ENCODE measurements at places on chromosomes 3 and 15. TPM values are rescaled to one million over a fixed set of nuclear protein-coding genes. Genes with fewer than 3 reads are reported as not detected.

GRCh38 chr15:88834211-88834812 is 31.1 kb downstream of the ACAN start:
- no peak for DNase-seq

Gene XCR1
- not detected for total RNA-seq

DNA sequence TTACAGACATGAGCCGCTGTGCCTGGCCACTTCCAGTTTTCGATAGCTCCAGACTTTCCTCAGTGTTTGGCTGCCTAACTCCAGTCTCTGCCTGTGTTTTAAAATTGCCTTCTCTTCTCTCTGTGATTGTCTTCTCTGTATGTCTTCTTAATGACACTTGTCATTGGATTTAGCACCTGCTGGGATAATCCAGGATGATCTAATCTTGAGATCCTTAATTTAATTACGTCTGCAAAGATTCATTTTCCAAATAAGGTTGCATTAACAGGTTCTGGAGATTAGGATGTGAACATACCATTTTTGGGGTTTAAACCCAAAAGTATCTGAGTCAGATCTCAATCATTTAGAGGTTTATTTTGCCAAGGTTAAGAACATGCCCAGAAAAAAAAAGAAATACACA is 222.2 kb upstream of the PDZRN3 start:
- no peak for DNase-seq

Gene SCAP
- total RNA-seq: 92.3 TPM

- DNase-seq: no peak
Measured at GRCh38 chr15:96354731-96355567, 24.4 kb downstream of the NR2F2 start.

GRCh38 chr3:65026151-65026550 is 338.4 kb upstream of the ADAMTS9 start:
- no peak for DNase-seq

DNA sequence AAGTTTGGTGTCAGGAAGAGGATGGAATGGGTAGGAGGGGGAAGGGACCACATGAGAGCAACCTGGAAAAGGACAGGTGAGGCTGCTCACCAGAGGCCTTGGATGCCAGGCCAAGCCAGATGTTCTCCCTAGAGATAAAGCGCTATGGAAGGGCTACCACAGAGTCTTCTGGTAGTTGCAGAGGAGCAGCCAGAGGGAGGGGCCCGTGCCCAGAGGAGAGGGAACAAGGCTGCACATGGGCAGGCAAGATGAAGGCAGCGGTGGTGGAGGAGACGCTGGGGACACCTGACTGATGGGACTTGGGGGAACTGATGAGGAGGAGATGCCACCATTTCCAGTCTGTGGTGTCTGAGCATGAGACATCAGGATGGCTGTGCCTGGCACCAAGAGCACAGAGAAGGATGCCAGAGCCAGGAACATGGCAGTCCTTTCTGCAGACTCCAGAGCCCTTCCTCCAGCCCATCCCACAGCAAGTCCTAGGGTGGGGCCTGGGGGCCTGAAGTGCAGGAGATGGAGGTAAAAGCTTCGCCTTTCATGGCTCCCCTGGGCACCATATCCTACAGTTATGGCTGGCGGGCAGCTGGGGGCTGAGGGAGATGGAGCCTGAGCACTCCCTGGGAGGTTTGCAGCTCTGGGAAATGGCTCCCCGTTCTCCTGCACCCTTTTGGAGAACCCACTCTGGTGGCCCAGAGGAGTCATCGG is 103.0 kb downstream of the ETFA start:
- DNase-seq: no peak

Gene SCAANT1
- not detected for total RNA-seq

DNA sequence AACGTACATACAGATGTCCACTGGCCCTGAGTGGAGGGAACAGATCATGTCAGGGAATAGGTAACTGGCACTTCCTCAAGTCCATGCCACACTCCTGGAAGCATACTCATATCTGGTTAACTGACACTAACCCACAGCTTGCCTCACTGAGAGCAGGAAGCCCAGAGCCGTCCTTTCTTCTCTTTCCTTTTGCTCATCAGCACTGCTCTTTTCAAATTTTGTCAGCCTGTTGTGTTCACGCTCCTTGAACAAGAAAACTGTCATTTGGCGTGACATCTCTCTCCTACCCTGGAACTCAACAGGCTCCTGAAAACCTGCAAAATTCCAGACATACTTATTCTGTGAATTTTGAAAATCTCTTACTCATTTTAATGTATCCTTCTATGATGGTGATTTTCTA is 360.2 kb downstream of the MAGI1 start:
- DNase-seq: no peak

Gene SNUPN
- total RNA-seq: 10.1 TPM
